ENCODE measurements at places on chromosomes 2 and 18.

GRCh38 chr2:3959372-3959771 lies 256.0 kb downstream of the DCDC2C start:
- DNase-seq, result peak; percentile 39

DNA sequence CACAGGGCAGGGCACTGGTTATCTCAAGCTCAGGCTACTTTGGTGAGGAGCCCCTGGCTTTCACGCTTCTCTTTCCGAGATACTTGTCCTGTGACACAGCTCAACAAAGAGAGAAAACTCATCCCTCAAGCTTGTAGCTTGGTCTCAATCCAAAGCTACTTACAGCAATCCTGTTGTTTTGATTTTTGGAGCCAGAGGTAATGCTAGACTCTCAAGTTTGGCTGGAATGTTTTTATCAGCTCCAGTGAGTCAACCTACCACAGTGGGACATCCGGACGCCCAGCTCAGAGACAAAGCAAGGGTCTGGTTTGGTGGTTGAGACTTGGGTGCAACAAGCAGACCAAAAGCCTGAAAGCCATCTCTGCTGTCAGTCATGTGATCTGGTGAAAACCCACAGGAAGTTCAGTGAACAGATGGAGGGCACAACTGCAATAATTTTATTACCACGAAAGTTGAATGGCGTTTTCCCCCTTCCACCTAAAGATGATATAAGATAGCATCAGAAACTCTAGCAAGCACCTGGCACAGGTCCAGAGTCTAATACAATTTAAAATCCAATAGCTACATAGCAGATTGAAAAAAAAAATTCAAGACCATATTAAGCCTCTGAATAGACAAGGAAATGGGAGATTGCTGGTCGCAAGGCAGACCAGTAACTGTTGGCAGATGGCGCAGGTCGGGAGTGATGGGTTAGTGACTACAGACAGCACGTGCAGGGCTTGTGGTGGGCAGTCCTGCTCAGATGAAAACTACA lies 102.3 kb upstream of the SMAD7 start:
- DNase-seq, result peak; percentile 88

GRCh38 chr18:44186001-44186400 lies 494.7 kb upstream of the SETBP1 start:
- peak; percentile 23 for DNase-seq

DNA sequence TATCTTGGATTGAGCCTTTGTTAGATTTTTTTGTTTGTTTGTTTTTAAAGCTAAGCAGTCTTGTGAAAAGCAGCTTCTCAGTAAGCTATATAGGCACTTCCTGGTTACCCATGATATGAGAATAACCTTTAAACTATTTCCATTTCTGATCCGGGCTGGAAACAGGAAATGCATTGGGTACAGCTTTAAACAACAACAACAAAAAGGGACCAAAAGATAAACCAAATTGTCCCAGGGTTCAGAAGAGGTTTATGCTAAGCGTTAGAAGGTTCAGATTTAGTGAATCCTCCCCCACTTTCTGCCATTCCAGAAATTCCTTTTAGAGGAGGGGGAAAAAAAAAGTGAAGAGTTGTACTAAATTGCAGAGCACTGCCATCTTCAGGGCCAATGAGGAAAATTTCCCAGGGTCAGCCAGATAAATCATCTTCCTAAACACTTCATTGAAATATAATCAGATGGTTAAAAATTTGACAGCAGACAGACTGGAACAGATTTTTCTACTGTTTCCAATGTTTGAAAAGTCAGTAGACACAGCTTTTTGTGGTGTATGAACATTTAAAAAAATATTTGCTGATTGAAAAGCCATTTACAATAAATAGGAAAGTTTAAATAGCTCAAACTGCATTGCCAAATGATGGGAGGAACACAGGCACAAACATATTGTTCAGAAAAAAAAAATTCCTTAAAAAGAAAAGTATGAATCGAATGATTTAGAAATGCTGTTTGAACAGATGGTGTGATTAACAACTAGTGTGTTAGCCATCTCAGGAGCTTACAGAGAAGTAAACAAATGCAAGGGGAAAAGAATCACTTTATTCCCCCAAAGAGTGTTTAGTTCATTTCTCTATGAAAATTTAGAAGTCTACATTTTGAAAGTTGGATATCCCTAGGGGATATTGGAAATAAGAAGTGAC lies 189.9 kb upstream of the TANK start:
- peak; percentile 93 for DNase-seq
